ENCODE measurements at places on chromosomes 5 and 9. TPM values are rescaled to one million over a fixed set of nuclear protein-coding genes. Genes with fewer than 3 reads are reported as not detected.

The AQP3 gene
- 194 TPM for total RNA-seq

DNA sequence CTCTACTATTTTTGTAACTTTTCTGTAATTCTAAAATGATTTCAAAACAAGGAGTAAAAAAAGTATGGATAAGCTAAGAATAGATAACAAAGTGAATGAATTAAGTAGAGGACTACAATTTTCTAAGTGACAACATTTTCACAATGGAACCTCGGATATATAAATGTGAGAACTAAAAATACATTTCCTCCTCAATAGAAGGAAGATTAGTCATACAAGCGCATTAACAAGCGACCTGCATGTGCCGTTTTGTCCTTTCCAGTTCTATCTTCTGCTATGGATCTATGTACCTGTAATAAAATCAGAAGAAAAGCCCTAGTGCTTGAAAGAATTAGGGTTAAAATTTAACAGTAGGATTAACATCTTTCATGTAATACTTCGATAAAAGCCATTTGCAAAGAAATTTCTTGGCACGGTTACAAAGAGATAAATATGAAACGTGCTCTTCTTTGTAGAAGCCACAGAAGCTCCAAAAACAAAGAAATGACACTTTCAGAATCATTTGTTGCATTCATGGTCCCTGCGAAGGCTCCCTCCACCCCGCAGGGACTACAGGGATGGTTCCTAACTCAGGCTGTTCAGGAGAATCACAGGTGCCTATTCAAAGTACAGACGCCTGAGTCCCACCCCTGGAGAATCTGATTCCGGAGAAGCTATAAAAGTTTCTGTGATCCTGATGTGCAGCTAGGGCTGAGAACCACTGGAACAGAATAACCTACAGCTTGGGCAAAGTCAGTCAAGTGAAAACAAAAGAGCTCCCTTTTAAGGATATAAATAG lies 216.6 kb upstream of the EFNA5 start:
- peaks cover 32% of the 10 kb centered on the region for H3K4me1 ChIP-seq
- peaks cover 6% of the 10 kb centered on the region for H3K36me3 ChIP-seq
- no peaks in the 10 kb centered on the region for H3K27me3 ChIP-seq
- H3K27ac ChIP-seq: peak overlapping the region; percentile 70

The CATSPER3 gene
- 1.2 TPM for total RNA-seq

GRCh38 chr5:45680950-45681349 lies 15.2 kb downstream of the HCN1 start:
- H3K27me3 ChIP-seq: no peaks in the 10 kb centered on the region
- no peaks in the 10 kb centered on the region for H3K36me3 ChIP-seq
- H3K4me3 ChIP-seq: no peak overlapping the region
- H3K4me1 ChIP-seq: no peaks in the 10 kb centered on the region
- no peak for DNase-seq

DNA sequence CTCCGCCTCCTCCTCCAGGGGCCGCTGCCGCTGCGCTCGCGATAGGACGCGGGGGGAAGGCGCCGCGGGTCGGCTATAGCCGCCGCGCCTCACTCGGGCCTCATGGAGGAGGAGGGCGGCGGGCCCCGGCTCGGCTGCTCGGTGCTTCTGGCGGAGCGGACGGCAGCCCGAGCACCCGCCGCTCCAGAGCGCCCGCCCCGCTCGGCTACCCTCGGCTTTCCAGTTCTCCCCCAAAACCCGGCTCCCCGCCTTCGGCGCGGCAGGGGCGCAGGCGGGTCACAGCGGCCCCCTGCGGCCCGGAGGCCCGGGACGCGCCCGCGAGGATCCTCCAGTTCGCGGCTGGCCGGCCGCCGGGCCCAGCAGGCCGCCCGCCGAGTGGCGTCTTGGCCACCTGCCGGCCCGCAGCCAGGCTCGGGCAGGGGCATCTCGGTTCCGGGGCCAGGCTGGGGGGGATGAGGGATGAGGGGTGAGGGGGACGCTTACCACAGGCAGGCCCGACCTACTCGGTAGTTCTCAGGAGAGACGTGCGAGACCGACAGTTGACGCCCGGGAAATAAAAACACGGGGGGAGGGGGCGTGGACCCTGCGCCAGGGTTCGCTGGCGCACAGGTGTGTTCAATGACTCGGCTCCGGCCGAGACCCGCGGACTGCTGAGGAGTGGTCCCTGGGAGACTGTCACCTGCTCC lies at the start of gene PAIP1:
PAIP1 (minus strand) TSS at position 221 of the 686 bp plus-strand sequence. CDS start 231 bp downstream, outside the sequence.
- peaks cover 11% of the 10 kb centered on the region for H3K36me3 ChIP-seq

The MYMK gene
- not detected for total RNA-seq

GRCh38 chr9:2109069-2109650 lies 94.0 kb downstream of the SMARCA2 start:
- no peaks in the 10 kb centered on the region for H3K27me3 ChIP-seq
- peaks cover 6% of the 10 kb centered on the region for H3K4me1 ChIP-seq
- no peak for DNase-seq
- H3K4me3 ChIP-seq: no peak overlapping the region
- H3K27ac ChIP-seq: no peak overlapping the region

DNA sequence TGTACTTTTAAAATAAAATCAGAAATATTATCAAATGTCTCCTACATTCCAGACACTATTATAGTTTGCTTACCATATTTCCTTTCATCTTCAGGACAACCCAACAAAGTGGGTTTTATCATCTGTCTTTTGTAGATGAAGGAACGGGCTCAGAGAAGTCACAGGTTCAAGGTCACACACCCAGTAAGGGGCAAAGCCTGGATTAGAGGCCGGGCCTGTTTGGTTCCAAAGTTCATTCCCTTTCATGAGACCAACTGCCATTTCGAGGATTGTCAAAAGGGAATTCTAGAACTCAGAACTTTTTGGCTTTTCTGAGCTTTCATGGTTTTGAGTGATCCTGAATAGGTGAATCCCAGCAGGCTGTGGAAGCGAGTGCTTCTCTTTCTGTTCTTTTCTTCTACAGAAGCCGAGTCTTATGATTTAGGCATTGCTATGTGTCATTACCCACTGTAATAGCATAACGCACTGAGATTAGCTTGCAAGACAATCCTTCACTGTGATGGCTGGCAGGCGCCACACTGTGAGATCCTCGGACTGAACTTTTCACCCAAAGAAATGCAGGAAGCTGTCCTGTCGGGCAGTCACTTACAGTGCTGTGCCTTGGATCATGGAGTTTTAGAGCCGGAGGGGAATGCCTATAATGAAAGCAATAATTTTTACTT lies 43.8 kb upstream of the ANKH start:
- no peaks in the 10 kb centered on the region for H3K36me3 ChIP-seq
- no peak overlapping the region for H3K27ac ChIP-seq
- peaks cover 2% of the 10 kb centered on the region for H3K27me3 ChIP-seq
- H3K4me3 ChIP-seq: no peak overlapping the region
- peaks cover 2% of the 10 kb centered on the region for H3K4me1 ChIP-seq
- DNase-seq: no peak

The BSPRY gene
- total RNA-seq: 2.0 TPM

DNA sequence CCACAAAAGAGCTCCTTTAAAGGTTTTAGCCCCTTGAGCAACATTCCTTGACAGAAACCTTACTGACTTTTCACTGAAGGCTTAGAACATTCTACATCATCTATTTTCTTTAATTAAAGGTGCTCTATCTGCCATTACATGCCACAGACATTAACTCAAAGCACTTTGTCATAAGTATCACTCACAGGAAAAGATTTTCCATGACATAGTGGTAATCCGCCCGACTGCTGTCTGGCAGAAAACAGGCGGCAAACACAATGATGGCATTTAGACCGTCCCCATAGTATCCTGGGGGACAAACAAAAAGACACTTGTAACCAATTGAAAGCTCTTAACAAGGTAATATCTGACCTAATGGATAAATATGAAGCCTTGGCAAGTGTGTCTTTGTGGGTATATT lies 126.2 kb upstream of the PCA3 start:
- H3K27me3 ChIP-seq: no peaks in the 10 kb centered on the region
- no peak overlapping the region for H3K27ac ChIP-seq
- no peaks in the 10 kb centered on the region for H3K36me3 ChIP-seq
- no peak overlapping the region for H3K4me3 ChIP-seq
- H3K4me1 ChIP-seq: peaks cover 11% of the 10 kb centered on the region

DNA sequence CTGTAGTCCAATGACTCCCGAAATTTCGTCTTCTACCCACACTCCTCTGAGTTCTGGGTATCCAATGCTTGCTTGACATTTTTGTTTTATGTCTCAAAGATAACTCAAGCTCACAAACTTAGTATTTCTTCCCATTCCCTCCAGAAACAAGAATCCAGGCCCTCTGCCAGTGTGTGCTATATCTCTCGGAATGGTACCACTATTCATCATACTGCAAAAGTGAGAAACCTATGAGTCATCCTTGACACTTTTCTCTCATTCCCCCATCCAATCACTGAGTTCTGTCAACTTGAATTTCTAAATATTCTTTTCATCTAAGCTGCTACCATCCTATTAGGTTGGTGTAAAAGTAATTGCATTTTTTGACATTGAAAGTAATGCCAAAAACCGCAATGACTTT lies 9.8 kb downstream of the SLC12A2 start:
- no peak overlapping the region for H3K27ac ChIP-seq
- H3K4me1 ChIP-seq: peaks cover 12% of the 10 kb centered on the region
- no peaks in the 10 kb centered on the region for H3K27me3 ChIP-seq
- no peak for DNase-seq
- H3K4me3 ChIP-seq: no peak overlapping the region

DNA sequence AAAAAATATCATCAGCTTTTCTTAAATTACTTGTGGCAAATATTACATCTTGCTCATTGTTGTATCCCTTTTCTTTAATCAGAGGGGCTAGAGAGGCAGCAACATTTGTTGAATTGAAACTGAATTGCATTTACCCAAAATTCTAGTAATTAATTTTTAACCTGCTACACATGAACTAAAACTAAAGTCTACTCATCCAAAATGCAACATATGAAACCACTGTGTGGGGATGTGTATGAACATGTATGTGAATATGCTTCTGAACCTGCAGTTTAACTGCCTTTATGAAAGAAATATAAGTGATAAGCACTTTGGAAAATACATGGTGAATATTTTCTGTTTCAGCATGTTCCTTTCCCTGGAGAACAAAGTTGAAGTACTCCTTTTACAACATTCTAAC lies 158.5 kb downstream of the KIAA0825 start:
- no peak for DNase-seq
- no peak overlapping the region for H3K27ac ChIP-seq
- no peaks in the 10 kb centered on the region for H3K27me3 ChIP-seq
- H3K4me1 ChIP-seq: no peaks in the 10 kb centered on the region

The F12 gene
- 0.60 TPM for total RNA-seq

DNA sequence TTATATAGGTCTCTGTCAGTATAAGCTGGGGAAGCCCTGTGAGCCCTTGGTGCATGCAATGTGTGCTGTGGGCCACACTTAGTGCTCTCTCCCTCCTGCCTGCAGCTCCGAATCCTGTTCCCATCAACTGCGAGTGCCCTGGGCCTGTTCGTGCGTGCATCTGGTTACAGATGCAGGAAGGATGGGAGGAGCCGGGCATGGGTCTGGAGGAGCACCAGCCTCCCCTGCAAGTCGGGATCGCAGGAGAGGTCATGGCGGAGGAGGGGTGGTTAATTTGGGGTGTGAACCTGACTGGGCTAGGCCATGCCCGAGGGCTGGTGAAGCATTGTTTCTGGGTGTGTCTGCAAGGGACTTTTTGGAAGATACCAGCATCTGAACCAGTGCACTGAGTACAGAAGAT lies 274.6 kb upstream of the IRX4 start:
- DNase-seq: no peak
- no peaks in the 10 kb centered on the region for H3K4me1 ChIP-seq
- H3K27ac ChIP-seq: no peak overlapping the region
- H3K36me3 ChIP-seq: no peaks in the 10 kb centered on the region
- H3K27me3 ChIP-seq: peaks cover under 1% of the 10 kb centered on the region

The DBH gene
- not detected for total RNA-seq

- no peak overlapping the region for H3K4me3 ChIP-seq
- no peak for DNase-seq
- peaks cover 16% of the 10 kb centered on the region for H3K4me1 ChIP-seq
- peaks cover 19% of the 10 kb centered on the region for H3K27me3 ChIP-seq
- no peak overlapping the region for H3K27ac ChIP-seq
These were observed 56.9 kb downstream of the SYK start for GRCh38 chr9:90858457-90858901.

The TXNDC8 gene
- total RNA-seq: not detected

The EGR1 gene
- total RNA-seq: 0.97 TPM

- H3K4me3 ChIP-seq: no peak overlapping the region
- DNase-seq: no peak
- no peak overlapping the region for H3K27ac ChIP-seq
- H3K27me3 ChIP-seq: no peaks in the 10 kb centered on the region
- peaks cover 5% of the 10 kb centered on the region for H3K4me1 ChIP-seq
These were observed 522.5 kb downstream of the TLE4 start for GRCh38 chr9:80094176-80094771.

GRCh38 chr5:160363211-160363610 lies 7.2 kb downstream of the C1QTNF2 start:
- H3K27me3 ChIP-seq: peaks cover 5% of the 10 kb centered on the region
- no peak for DNase-seq

The SVEP1 gene
- not detected for total RNA-seq

DNA sequence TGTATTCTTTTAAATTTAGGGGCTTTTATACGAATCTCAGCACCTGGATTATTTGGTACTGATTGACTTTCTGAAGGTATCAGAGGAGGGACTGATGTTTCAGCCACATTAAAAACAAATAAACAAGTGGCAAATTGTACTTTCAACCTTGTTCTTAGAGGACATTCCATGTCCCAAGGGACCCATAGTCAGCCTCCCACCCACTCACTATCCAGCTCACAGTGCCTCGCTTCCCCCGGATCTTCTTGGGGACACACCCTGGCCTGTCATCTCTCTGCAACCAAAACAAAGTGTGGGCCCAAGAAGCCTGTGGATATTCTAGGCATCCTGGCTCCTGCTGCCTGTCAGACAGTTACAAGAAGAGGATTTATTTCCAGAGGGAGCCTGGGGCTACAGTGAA lies 8.8 kb upstream of the BOD1 start:
- no peaks in the 10 kb centered on the region for H3K4me1 ChIP-seq
- no peak overlapping the region for H3K4me3 ChIP-seq
- DNase-seq: no peak
- peaks cover 3% of the 10 kb centered on the region for H3K27me3 ChIP-seq
- H3K36me3 ChIP-seq: no peaks in the 10 kb centered on the region
- no peak overlapping the region for H3K27ac ChIP-seq

DNA sequence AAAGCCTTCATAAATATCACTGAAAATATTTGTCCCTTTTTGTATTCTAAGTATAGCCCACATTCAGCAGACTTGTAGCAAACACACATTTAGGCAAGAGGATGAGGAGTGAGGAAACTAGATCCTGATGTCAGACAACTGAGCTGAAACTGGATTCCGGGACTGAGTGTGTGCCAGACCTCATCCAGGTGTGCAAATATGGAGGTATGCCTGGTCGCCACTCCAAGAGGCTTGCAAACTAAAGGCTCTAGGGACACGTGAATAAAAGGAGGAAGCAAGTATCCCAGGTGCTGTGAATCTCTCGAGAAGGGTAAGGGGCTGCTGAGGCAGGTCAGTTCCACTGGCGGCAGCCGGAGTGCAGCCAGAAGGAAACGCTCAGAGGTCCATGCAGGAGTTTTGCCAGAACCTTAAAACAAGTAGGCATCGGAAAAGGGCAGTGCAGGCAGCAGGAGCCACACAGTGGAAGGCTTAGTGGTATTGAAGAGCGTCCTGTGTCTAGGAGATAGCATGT lies 77.4 kb upstream of the ALDH1B1 start:
- H3K36me3 ChIP-seq: no peaks in the 10 kb centered on the region
- H3K4me1 ChIP-seq: no peaks in the 10 kb centered on the region
- no peak overlapping the region for H3K27ac ChIP-seq
- no peak for DNase-seq
- H3K4me3 ChIP-seq: no peak overlapping the region
- H3K27me3 ChIP-seq: no peaks in the 10 kb centered on the region
